GM23248 (cell line): ENCODE measurements at places on chromosomes 7 and 10.

DNA sequence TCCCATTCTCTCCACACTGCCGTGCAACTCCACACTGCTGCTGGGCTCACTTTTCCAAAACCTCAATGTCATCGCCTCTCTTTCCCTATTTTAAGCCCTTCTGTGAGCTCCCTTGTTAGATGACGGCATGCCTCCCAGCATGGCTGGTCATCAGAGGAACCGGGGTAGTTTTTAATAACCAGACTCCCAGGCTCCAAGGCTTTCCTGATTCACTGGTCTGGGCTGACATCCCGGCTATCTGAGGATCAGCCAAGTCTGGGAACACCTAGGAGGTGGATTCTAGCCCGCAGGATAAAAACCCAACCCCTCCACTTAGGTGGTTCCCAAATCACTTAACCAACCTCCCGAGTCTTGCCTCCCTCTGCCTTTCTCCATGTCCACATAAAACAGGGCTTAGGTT is 295.4 kb upstream of the FZD8 start:
- DNase-seq = no peak

DNA sequence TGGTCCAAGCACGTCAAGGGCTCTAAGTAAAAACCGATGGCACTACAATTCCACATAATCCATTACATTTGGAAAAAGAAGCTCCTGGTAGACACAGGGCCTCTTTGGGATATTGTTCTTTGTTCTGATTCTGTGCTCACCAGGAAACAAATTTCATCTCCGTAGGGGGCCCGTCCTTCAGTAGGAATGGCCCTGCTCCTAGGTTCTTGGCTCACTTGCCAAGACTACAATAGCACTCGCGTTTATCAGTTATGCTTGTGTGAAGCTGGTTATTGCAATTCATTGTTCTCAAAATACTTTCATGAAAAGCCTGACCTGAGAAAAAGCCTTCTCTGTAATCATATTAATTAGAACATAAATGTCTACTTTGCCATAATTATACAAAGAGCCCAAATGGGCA is 10.3 kb upstream of the ZC3HAV1L start:
- no peak for DNase-seq

- DNase-seq = no peak
Measured at GRCh38 chr7:52355053-52355452, 680.4 kb upstream of the POM121L12 start.

DNA sequence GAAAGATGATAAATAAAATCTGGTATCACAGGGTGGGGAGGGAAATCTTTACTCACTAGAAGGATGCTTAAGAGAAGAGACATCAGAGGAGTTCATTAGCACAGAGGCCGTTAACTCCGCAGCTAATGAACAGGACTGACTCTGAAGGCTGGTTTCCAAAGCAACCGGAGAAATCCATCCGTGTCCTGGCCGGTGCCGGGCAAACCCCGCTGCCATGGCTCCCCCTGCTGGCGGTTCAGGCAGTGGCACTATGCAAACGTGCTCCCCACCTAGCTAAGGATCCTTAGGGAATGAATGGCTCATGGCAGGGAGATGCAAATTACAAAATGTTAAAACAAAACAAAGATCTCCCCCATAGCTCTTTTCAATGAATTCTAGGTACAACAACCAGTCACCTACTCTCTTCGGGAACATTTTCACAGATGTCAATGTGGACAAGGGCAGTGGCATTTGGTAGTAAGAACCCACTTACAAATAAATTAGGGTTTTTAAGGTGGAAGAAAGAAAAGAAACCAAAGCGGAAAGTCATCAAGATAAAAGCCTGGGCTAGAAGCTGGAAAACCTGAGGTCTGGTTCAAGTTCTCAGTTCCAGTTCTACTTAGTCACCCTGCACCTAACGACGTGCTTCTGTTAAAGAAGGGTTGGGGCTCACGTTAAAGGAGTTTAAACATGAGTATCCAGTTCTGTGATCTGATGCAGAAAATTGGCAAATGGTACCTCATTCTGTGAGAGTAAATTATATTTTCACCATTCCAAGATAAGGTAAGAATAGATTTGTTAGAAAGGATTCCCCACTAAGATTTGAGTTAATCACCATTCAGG is 138.2 kb downstream of the SVIL start:
- DNase-seq = peak; percentile 79

- DNase-seq = no peak
Measured at GRCh38 chr7:891805-892204, 15.5 kb downstream of the GET4 start.

GRCh38 chr10:48634198-48634983 is 29.5 kb upstream of the ARHGAP22 start:
- DNase-seq = peak; percentile 97
